ENCODE measurements at places on chromosomes 11 and 22.

GRCh38 chr11:13647391-13647790 lies 21.1 kb upstream of the FAR1 start:
- no peak for DNase-seq

GRCh38 chr11:128339792-128340191 lies 247.6 kb downstream of the ETS1 start:
- no peak for DNase-seq

GRCh38 chr11:105401269-105401809 lies 208.5 kb upstream of the GRIA4 start:
- no peak for DNase-seq

GRCh38 chr11:62574363-62575071 lies 826 bp upstream of the EEF1G start:
- no peak for DNase-seq

DNA sequence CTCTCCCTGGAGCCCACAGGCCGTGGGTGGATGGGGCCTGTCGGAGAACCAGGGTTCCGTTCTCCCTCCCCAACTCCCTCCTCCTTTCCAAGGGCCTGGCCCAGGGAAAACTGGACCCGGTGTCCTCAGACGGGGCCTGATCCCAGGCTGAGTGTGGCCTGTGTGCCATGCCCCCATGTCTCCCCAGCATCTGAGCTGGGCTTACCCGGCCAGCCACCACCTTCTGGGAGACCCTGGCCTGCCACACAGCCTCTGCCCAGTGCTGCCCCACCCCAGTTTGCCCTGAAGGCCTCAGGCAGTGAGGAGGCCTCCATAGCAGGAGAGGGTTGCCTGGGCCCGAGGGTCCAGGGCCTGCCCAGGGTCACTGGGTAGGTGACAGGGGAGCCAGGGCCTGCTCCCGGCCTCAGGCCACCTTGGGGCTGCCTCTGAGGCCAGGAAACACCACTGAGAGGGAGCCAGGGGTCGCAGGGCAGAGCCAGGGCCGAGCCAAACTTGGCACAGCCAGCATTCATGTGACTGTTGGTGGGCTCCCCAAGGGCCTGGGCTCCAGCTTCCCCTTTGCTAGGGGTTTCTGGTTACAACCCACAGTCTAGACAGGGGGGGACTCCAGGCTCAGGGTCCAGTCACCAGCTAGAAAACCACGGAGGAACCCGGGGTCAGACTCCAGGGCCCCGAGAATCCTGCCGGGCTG lies 590 bp upstream of the IFITM10 start:
- no peak for DNase-seq

GRCh38 chr11:127126986-127127385 lies 126.4 kb upstream of the KIRREL3 start:
- no peak for DNase-seq

Measured in SHP77 treated with DMSO at 0.1 percent for 48 hours (cell line).